ENCODE measurements at places on chromosomes 16 and 17.

DNA sequence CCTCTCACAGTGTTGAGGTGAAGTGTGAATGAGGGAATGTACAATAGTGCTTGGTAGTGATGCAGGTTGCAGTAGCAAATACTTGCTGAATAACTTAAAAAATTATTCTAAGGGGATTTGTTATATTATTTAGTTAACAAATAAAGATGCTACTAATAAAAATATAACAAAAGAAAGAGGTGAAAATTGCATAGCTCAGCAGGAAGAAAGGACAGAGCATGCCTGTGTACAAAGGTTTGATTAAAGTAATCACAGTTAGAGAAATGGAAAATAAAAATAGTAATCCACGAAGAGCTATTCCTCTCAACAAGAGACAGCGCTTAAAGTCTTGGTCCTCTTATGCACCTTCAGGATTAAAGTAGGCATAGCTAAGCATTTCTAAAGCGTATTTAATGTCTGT, 11.0 kb downstream of the GOT2 start:
- DNase-seq: no peak

DNA sequence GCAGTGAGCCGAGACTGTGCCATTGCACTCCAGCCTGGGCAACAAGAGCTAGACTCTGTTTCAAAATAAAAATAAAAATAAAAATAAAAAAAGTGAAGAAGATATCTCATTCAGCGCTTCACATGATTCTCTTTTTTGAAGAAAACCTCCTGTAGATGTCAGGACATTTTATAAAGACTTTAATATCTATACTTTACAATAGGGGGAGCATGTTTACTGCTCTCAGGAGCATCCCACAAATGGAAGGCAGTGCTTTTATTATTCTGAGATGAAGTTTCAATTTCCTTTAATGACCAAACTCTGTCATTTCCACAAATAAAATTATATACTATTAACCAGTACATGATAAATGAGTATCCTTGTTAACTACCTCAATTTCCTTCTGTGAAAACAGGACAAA, 118.7 kb upstream of the MYOCD start:
- DNase-seq: no peak

DNA sequence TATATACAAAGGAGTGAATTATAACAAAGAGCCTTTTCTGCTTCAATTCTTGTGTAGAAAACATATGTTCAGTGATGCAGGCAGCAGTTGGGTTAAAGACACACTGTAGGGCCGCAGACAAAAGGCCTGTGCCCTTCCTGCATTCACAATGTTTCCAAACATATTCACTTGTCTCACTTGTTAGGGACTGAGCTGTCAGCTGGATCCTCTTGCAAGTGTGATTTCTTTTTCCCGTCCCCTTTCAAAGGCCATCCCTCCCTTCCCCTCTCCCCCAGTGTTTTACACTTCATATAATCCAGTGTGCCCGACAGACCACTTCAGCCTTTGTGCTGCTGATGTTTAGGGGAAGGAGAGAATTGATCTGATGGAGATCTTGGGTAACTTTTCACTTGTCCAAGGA, 217.0 kb downstream of the FTO start:
- DNase-seq: no peak

DNA sequence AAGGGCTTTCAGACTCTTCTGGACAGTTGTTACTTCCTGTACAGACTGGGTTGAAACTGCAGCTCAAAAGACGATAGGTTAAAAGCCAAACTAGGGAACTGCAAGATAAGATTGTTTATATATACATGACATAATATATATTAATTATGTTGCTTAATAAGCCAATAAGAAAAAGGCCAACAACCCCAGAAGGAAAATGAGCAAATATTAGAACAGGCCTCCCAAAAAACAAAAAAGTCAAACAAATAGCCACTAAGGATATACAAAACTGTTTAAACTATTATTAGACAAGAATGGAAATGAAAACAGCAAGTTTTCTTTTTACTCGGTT, 495 bp upstream of the CMTR2 start:
- no peak for DNase-seq

GRCh38 chr16:8588682-8589056, 1.6 kb downstream of the TMEM114 start:
- DNase-seq: no peak

- DNase-seq: peak; percentile 67
Observed at GRCh38 chr16:22898874-22899348, 84.9 kb downstream of the HS3ST2 start.

DNA sequence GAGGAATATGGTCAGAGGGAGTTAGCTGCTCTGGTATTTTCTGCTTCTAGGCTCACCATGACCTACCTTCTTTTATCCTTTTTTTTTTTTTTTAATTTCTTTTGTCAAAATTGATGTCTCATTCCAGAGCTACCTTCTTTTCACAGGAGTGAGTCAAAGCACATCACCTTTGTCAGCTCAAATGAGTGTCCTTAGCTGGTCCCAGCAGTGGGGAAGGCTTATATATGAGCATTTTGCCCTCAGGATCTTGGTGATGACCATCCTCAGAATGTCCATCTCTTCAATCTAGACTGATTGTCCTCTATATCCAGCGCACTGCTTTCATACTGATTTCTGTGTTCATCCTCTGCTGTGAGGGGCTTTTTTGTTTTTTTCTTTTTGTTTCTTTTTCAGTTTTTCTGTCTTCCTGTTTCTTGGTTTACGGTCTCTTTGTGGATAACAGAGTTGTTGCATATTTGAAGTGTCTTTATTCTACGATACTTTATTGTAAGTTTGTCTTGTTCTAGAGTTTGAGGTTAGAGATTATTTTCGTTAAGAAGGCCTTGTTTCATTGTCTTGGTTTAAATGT, 24.9 kb downstream of the CBFB start:
- no peak for DNase-seq

DNA sequence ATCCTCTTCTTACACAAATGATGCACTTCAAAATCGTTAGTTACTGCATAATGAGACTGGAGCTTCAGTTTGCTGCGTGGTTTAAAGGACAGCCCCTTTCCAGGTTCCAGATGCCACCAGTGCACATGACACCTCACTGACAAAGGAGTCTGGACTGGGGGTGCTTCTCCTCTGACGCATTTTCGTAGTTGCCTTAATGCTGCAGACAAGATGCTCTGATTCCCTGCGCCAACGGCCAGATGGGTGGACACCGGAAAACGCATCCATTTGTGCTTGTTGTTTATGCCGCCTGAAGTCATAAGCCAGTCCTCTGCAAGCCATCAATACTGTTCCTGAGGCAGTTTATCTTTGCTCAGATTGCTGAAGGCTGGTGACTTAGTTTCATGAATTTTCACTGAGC, 16.0 kb downstream of the FBXO31 start:
- DNase-seq: no peak

DNA sequence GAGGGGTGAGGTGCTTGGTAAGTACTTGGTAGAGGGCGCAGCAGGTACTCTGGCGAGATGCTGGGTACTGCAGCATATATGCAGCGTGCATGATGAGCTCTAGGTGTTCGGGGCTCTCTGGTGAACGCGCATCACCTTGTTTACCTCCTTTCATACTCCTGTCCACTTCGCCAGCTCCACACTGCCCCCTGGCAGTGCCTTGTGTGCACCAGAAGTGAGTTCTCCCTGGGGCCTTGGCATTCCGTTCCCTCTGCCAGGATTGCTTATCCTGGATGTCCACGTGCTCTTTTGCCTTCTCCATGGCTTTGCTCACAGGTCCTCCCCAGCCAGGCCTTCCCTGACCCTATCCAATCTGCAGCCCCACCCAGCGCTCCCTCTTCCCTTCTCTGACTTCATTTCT, 154.2 kb downstream of the MRM1 start:
- DNase-seq: peak; percentile 4

GRCh38 chr17:41658846-41659245, 29.8 kb upstream of the EIF1 start:
- DNase-seq: no peak

DNA sequence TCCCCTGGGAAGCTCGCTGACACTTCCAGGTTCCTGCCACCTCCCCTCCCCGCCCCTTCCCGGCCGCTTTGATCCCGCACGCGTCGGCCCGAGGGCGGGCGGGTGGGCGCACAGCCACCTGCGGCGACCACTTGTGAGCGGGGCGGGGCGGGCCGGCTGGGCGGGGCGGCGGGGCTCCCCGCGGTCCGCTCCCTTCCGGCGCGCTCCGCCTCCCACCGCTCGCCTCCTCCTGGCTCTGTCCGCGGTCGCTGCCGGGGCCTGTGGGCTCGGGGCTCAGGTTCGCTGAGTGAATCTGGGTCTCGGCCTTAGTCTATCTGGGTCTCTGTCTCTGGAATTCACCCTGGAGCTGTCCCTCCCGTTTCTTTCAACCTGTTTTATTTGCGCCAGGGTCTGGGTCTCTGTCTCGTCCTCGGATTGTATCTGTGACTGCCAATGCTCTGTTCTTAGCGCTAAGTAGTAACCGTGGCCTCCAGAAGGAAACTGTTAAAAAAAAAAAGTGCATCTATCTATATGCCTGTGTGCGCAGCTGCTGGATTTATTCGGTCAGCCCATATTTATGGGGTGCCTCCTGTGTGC, 2.7 kb upstream of the HES7 start:
- no peak for DNase-seq

DNA sequence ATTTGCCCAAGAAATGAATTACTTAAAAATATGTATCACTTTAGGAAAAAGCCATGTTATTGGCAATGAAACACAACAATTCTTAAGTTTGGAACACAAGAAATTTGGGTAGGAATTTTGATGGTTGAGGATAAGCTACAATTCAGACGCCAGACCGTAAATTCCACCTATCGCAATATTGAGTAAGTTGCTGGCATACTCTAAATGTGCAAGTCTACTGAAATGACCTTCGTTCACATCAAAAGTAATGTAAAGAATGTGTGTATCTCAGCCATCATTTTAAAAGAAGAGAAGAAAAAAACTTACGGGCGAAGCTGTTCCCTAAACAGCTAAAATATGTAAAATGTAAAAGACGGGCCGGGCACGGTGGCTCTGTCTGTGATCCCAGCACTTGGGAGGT, 33.4 kb downstream of the UBE2G1 start:
- no peak for DNase-seq

DNA sequence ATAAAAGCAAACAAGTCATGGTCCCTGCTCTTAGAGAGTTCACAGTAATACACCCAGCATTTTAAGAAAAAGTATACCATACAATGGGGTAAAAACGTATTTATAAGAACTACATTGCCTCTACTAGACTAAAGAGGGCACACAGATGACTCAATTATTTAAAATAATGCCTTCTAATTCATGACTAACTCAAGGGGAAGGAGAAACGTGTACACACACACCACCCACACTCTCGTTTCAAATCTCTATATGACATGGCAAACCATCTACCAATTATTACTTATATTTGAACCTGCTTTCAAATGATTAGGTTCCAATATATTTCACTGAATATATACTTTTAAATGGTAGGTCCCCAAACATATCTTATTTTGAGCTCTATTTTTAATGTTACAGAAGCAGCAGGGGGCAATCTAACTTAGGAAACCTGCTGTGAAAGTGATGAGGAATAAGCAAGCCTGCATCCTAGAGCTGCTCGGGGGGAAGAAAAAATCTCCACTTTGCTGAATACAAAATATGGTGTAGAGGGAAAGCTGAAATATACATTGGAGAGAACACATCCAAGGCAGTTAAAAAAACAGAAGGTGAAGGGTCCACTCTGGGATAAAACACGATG, 232.4 kb upstream of the PSMD7 start:
- DNase-seq: no peak

- peak; percentile 72 for DNase-seq
Observed at GRCh38 chr16:53129281-53130158, 74.7 kb downstream of the CHD9 start.

- DNase-seq: no peak
Observed at GRCh38 chr16:50146479-50147435, 6.3 kb upstream of the TENT4B start.

- peak; percentile 50 for DNase-seq
Observed at GRCh38 chr16:66360624-66361324, 5.7 kb upstream of the CDH5 start.

- DNase-seq: no peak
Observed at GRCh38 chr16:2518823-2519710, 1.1 kb upstream of the AMDHD2 start.

GRCh38 chr17:12296209-12296625, 275.5 kb downstream of the MAP2K4 start:
- DNase-seq: no peak

- no peak for DNase-seq
Observed at GRCh38 chr17:50170662-50171370, 5.0 kb downstream of the SGCA start.

DNA sequence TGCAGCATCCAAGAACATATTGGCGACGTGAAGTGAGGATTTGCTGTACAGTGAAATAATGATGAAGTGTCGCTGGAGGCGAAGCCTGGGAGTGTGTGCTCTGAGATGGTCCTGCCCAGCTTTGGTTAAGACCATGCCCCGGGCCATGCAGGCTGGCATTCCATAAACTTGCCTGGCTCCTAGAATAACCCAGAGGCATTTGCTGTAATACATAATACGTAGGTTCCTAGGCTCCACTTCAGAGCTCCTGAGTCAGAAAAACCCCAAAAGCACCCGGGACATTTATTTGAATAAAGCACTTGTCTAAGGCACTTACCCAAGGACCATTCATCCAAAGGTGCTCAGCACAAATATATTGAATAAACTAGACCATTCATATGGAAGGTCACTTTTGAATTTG, 279.3 kb downstream of the ABCC12 start:
- DNase-seq: no peak

GRCh38 chr17:27564463-27564862, 66.5 kb upstream of the LGALS9 start:
- no peak for DNase-seq

- no peak for DNase-seq
Observed at GRCh38 chr17:8859804-8860430, 7.6 kb downstream of the PIK3R6 start.

DNA sequence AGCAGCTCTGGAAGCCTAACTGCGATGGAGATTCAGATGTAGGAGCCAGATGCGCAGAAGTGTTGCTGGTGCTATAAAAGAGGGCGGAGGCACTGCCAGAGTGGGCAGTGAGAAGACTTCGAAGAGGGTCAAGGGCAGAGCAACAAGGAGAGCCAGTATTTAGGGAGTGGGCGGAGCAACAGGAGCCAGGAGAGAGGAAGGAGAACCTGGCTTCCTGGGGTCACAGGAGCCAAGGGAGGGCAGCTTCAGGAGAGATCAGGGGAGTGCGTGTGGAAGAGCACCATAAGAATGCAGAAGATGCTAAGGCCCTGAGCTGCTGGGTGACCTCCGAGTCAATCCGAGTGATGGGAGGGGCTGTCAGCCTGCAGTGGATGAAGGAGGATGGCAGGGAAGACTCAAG, 14.4 kb upstream of the MRPS23 start:
- no peak for DNase-seq

- peak; percentile 32 for DNase-seq
Observed at GRCh38 chr17:78735832-78736525, 46.1 kb downstream of the CYTH1 start.

GRCh38 chr17:218432-219110, 37.1 kb upstream of the DOC2B start:
- DNase-seq: no peak
